Stomach (tissue), 19 donors: ENCODE measurements at places on chromosomes 1 and 21. TPM values are rescaled to one million over a fixed set of nuclear protein-coding genes. Genes with fewer than 3 reads are reported as not detected.

Gene OR10J1
- total RNA-seq: not detected

GRCh38 chr1:218728898-218729565, 383.9 kb downstream of the TGFB2 start:
- DNase-seq: no peak

Gene FH
- total RNA-seq: 9.9 TPM

DNA sequence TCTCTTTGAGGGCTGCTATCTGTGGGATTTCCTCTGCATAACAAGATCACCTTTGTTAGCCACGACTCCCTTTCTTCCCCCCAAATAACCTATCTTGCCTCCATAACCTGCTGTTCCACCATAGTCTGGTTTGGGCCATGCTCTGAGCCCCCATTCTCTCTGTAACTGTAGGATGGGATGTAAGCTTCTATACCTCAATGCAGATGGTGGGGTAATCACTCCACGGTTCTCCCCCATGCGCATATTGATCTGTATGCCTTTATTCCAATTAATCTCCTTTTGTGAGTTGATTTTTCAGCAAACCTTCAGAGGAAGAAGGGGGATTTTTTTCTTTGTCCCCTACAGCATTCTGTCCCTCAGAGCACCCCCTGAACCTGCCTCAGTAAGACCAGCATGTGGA, 170.1 kb upstream of the IRF2BP2 start:
- no peak for DNase-seq
